ENCODE measurements at places on chromosomes 13 and 19.

GRCh38 chr13:55727683-55728082, 1413.0 kb upstream of the PRR20A start:
- DNase-seq = no peak

GRCh38 chr13:79866436-79866835, 385.5 kb downstream of the NDFIP2 start:
- DNase-seq = no peak

DNA sequence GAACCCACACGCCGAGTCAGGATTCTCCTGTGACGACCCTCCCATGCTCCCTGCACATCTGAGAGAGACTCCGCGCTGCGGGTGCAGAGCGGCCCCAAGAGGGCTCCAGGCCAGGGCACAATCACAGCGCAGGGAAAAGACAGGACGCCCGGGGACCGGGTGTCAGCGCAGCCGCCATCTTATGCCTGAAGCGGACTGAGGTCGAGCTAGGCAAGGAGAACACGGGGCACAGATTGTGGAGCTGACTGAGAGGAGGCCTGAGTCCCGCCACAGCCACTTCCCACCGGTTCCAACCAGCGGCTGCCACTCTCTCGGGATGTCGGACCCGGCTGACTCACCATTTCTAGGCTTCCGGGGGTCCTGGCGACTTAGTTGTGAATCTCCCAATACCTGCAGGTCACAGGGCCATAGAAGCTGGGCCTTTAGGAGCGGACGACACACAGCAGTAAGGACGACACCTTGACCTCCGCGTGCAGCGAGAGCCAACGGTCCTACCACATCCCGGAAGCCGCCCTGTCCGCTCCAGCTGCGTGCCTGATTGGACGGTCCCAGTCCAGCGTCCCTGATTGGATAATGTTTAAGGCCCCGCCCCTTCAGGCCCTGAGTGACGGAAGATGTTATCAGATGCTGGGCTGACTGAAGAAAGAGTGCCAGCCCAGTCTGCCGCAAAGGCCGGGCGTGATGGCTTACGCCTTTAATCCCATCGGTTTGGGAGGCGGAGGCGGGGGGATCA, at the start of gene ZNF728:
Gene ZNF728, minus strand, starts transcription at position 487 of the 733 bp plus-strand sequence. Its CDS starts 146 bp downstream, at position 341.
- DNase-seq = no peak

DNA sequence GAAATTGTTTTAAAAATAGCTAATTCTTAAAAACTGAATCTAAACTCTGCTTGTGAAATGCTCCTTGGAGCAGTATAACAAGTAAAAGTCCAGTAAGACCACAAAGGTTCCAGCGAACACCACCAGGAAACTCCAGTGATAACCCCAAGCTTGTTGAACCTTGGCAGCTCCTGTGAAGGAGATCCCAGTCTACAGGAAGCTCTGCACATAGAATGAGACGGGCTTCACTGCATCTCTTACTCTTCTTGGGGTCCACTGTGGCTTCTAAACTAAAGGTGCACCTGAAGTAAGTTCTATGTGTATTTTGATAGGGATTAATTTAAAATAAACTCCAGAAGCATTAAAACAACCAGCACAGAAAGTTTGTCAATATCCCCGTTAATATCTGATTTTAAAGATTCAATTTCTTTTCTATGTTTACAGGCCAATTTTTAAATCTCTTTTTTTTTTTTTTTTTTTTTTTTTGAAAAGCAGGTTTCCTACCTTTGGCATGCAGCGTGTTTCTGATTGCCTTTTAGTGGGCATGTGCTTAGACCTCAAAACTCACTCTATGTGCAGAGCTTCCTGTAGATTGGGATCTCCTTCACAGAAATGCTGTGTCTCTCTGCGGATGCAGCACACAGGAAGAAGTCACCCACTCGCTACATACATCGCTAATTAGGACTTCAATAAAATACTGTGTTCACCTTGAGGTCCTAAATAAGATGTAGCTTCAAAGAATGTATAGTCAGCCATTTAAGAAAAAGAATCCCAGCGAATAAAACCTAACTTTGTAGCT, 508.5 kb downstream of the KLF12 start:
- peak; percentile 43 for DNase-seq

GRCh38 chr19:374886-375235, 30.3 kb upstream of the MIER2 start:
- DNase-seq = no peak

GRCh38 chr13:80727321-80727975, 386.5 kb upstream of the SPRY2 start:
- DNase-seq = no peak

DNA sequence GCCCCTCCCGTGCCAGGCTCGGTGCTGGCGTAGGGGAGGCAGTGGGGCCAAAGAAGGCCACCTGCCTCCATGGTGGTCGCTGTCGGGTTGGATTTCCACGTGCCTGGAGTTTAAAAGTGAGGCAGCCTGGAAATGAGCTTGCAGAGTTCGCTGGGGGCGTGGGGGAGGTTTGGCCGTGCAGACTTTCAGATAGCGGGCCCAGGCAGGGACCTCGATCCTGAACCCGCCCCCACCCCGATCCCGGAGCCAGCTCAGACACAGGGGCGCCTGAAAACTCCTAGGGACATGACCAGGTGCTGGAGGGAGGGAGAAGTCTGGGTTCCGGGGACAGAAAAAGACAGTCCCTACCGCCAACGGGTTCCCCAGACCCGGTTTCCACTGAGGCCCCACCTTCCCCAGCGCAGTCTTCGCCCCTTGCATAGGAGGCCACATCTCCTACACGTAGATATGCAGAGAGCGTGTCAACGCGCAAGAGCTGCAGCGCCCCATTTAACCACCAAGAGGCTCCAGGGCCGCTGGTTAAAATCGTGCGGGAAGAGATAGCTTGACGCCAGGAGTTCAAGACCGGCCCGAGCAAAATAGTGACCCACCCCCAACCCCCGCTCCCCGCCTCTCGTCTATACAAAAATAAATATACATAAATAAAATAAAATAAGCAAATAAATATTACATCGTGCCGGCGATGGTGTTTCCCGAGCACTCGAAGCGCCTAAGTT, 8.5 kb downstream of the CCDC8 start:
- no peak for DNase-seq

DNA sequence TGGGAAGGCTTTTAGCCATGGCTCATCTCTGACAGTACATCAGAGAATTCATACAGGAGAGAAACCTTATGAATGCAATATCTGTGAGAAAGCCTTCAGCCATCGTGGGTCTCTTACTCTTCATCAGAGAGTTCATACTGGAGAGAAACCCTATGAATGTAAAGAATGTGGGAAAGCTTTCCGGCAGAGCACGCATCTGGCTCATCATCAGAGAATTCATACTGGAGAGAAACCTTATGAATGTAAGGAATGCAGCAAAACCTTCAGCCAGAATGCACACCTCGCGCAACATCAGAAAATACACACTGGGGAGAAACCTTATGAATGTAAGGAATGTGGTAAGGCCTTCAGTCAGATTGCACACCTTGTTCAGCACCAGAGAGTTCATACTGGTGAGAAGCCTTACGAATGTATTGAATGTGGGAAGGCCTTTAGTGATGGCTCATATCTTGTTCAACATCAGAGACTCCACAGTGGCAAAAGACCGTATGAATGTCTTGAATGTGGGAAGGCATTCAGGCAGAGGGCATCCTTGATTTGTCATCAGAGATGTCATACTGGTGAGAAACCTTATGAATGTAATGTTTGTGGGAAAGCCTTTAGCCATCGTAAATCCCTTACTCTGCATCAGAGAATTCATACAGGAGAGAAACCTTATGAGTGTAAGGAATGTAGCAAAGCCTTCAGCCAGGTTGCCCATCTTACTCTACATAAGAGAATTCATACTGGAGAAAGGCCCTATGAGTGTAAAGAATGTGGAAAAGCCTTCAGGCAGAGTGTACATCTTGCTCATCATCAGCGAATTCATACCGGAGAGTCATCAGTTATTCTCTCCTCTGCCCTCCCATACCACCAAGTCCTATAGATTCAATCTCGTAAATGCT, 10.7 kb downstream of the ZNF470 start:
- DNase-seq = no peak

- no peak for DNase-seq
These were observed 1516.3 kb upstream of the MIR17HG start for GRCh38 chr13:89831157-89831556.

DNA sequence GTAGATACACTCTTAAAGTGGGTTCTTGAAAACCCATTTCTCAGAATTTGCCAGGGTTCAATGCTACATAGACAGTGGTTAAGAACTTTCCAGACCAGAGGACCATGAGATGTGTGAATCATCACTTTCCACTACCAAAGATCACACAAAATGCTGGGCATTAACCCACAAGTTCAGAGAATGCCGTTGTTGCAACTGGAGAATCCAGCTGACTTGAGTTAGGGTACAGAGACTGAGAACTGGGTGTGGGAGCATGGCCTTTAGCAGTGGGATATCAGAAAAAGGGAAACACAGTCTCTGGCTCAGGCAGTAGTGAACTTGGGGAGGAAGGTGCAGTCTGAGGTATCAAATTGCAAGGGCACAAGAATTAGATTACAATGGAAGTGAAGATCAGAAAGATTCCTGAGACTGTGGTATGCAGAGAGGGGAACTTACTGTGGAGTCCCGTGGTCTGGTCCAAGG, 51.5 kb upstream of the WDFY2 start:
- DNase-seq = no peak

GRCh38 chr13:104310861-104311260, 1244.6 kb upstream of the SLC10A2 start:
- no peak for DNase-seq

- DNase-seq = no peak
These were observed 114.3 kb upstream of the TDRD3 start for GRCh38 chr13:60282708-60283107.

GRCh38 chr13:42803563-42804204, 22.3 kb downstream of the FAM216B start:
- no peak for DNase-seq

DNA sequence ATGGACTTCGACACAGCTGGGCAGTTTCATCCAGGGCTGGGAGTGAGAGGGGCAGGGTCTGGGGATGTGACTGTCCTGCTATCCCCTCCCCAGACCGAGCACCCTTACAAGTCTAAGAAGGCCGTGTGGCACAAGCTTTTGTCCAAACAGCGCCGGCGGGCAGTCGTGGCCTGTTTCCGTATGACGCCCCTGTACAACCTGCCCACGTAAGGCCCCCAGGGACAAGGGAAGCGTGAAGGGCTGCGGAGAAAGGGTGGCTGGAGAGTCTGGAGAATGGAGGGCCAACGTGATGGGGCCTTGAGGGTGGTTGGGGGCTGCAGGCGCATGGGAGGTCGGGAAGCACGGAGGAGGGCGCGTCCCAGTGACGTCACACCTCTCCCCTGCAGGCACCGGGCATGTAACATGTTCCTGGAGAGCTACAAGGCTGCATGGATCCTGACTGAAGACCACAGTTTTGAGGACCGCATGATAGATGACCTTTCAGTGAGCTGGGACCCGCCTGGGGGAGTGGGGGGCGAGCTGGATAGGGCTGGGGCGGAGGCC, 89.5 kb downstream of the MAP4K1 start:
- DNase-seq = no peak

Data from CD4-positive, alpha-beta T cell treated with Interleukin-17A for 4 hours (primary cell).